ENCODE measurements at places on chromosomes 12 and 14.

GRCh38 chr14:45135659-45136395 lies at the start of gene FANCM:
FANCM (plus strand) TSS chr14:45135930; CDS start chr14:45136032, 102 bp downstream.
- DNase-seq, result peak; percentile 98

DNA sequence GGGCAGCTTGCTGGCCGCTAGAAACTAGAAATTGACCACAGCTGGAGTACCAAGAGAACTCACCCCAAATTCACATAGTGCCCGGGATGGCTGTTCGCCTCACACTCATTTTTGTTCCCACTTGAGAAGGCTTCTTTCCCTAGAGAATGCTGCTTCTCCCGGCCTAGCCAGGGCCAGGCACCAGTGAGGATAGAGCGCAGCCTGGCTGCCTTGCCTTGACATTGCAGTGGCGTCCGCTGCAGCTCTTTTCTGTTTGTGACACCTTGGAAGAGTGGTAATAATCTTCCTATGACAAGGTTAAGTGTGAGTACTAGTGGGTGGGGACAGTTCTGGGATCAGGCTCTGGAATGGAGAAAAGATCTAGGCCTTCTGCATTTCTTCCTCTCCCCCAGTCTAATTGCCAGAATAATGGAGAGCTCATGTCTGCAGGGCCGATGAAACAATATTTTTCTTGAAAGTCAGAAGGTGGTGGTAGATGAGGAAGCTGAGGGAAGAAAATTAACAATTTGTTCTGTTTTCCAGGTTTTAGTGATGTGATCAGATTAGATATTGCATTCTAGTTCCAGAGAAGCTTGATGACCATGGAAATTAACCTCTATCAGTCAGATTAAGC lies 3.7 kb downstream of the TMEM253 start:
- peak; percentile 84 for DNase-seq

- no peak for DNase-seq
Measured at GRCh38 chr14:64700894-64701293, 3.3 kb upstream of the PLEKHG3 start.

DNA sequence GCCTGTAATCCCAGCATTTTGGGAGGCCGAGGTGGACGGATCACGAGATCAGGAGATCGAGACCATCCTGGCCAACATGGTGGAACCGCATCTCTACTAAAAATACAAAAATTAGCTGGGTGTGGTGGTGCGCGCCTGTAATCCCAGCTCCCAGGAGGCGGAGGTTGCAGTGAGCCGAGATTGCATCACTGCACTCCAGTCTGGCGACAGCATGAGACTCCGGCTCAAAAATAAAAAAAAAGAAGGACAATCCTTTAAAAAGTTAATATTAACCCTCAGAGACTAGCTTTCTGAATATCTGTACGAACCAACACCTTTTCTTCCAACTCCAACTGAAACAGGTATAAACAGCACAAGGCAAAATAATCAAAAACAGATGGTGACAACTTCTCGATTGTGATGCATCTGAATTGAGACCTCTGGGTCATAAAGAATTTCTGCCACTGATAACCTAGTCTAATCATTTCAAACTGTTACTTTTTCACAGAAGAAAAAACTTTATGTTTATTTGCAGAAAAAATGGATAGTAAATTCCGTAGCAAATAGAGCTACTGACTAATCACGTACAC lies 27.8 kb downstream of the CLIP1 start:
- DNase-seq, result no peak

DNA sequence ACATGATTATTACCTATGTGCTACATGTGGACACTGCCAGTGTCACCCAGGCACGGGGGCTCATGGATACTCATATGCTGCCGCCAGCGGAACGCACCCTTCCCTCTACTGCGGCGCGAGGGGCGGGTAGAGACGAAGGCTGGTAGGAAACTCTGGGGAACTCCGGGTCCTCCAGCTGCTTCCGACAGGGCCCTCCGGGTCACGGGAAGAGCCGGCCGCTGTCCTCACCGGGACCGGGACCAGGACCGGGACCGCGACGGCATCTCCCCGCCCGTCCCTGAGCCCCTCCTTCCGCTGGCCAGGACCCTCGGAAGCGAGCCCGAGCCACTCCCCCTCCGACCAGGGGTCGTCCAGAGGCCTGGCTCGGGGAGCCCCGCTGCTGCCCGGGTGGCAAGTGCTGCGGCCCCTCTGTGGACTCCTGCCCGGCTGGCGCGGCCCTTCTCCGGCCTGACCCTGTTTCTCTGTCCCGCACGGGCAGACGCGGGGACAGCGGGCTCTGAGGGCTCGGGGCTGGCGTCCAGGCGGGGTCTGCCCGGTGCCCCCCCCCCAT lies 209.6 kb downstream of the ADGRD1 start:
- DNase-seq, result no peak

GRCh38 chr12:107378609-107379008 lies 285.3 kb upstream of the CRY1 start:
- no peak for DNase-seq

- DNase-seq, result no peak
Measured at GRCh38 chr12:1646569-1647284, 17.7 kb downstream of the WNT5B start.

- DNase-seq, result no peak
Measured at GRCh38 chr12:41850046-41850445, 294.6 kb downstream of the GXYLT1 start.

- no peak for DNase-seq
Measured at GRCh38 chr14:103118018-103118662, 5.1 kb upstream of the TNFAIP2 start.

GRCh38 chr12:116384691-116385485 lies 107.4 kb upstream of the MED13L start:
- no peak for DNase-seq

All from SK-N-DZ (cell line).